CD4-positive, alpha-beta T cell treated with Interleukin-21 for 1 hour (primary cell): ENCODE measurements at places on chromosomes 2 and 18.

DNA sequence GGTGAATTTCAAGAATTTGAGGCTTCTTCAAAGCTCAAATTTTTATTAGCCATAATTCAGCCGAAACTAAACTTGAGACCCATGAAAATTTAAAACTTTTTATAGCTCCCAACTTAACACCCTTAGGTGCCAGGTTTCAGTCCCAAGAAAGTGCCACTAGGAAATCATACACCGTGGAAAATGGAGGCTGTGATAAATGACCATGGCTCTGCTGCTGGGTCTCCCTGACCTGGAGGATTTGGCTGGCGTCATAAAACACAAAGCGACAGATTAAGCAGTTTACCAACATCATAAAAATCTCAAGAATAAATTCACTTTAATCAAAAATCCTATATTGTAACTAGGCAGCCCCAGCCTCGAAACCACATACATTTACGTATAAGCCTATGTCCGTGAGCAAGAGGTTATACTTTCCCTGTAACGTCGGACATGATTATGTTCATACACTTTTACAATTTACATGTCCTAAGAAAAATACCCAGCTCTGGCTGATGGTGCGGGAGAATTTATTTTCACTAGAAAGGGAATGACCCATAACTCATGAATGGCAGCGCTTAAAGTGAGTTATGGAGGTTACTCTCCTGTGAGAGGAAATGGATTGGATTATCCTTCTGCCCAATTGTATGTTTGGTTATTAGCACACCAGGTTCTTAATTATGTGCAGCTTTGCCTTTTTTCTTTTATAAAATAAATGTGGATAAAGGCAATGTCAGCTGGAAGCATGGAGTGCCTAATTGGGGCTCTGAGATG lies 329.4 kb downstream of the AGPS start:
- no peak for DNase-seq

GRCh38 chr2:219423652-219424377 lies 5.6 kb downstream of the DES start:
- DNase-seq = no peak

DNA sequence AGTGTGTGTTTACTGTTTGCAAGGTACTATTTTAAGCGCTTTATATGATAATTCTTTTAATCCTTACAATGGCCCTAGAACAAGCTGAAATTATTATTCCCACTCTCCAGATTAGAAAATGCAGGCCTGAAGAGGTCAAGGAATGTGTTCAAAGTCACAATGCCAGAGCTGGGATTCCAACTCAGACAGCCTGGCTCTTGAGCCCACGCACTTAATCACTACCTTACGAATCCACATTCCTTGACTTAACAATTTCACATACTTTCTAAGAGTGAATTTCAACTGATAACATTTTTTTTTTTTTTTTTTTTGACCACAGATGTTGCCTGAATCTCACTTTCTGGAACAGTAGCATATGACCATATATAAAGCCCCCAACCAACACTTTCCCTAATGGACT lies 400.3 kb downstream of the NCKAP5 start:
- no peak for DNase-seq

DNA sequence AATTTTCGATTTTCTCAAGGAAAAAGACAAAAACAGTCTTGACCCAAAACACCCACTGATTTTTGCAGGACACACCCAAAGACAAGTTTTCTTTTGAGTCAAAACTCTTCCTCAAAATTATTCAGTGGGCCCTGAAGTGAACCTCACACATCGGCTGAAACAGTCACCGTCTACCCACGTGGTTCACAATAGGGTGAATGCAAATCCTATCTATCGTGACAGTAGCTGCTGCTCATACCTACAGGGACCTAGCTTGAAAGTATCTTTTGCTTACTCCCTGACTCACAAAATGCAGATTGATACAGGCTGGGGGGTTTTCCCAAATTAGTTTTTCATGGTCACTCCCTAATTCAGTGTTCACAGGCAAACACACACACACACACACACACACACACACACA lies 10.7 kb upstream of the CD226 start:
- peak; percentile 47 for DNase-seq

DNA sequence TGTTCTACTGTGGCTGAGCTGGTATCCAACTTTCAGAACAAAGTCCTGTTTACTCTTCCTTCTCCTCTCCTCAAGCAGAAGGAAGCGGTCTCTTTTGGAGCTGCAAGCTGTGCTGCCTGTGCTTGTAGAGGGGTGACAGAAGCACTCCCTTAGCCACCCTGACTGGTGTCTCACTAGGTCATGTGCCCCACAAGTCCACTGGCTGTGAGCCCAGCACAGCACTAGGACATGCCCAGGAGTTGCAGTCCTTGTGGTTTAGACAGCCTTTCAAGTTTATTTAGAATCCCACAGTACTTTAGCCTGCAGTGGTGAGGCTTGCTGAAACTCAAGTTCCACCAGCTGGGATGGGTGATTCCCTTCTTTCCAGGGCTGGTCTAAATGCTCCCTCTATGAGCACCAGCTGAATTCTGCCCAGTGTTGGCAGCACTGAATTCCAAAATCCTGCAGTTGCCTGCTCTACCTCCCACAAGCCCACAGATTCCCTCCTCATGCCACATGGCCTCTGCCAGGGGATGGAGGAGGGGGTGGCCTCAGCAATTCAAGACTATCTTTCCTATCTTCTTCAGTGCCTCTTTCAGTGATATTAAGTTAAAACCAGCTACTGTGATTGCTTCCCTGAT lies 61.2 kb downstream of the CCDC85A start:
- DNase-seq = no peak

- no peak for DNase-seq
Observed at GRCh38 chr2:189541591-189541990, 39.0 kb downstream of the SLC40A1 start.

GRCh38 chr2:212815453-212815852 lies 276.9 kb upstream of the ERBB4 start:
- DNase-seq = peak; percentile 6

DNA sequence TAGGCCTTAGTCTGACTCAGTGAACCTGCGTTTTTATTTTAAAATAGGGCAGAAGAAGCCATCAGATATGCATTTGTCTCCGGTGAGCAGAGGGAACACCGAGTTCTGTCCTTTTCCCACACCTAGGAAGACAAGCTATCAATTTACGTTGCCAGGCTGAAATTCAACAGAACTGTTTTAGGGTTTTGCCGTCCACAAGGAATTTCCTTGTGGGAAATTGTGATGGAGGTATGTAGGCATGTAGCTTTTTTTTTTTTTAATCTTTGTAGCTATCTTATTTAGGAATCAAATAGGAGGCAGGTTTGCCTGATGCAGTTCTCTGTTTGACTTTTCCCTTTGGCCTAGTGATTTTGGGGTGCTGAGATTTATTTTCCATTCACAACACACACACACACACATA lies 62.0 kb upstream of the ASAP2 start:
- DNase-seq = no peak

DNA sequence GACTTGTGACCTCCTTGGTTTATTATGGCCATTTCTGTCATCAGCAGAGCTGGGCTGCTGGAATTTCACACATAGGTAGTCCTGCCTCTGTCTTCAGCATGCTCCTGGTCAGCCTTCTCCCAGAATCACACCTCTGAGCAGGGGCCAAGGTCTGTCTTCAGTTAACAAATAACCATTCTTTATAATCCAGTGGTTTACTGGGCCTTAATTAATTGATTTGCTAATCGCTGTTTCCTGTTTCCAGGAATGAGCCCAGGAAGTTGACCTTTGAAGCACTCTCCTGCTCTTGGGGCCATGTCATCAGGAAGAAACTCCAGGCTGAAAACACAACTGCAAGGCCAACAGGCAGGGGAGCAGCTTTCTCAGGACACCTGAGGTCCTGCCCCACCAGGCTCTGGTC lies 278.5 kb downstream of the SRBD1 start:
- no peak for DNase-seq

DNA sequence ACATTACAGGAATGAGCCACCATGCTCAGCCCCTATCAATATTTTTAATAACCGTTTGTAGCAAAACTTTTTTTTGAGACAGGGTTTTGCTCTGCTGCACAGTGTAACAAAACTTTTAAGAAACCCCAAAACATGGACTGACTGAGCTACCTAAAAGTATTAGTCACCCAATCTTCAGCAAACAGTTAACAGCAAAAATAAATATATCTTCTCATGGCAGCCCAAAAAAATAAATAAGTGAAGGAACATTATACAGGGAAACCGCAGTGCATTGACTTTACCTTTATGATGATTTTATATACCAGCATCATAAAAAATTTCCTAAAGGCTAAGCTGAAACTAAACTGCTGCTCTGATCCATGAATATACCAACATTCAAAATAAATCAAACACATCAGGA lies 424.6 kb downstream of the METTL4 start:
- no peak for DNase-seq

- no peak for DNase-seq
Observed at GRCh38 chr2:178229927-178230326, 35.6 kb downstream of the OSBPL6 start.

DNA sequence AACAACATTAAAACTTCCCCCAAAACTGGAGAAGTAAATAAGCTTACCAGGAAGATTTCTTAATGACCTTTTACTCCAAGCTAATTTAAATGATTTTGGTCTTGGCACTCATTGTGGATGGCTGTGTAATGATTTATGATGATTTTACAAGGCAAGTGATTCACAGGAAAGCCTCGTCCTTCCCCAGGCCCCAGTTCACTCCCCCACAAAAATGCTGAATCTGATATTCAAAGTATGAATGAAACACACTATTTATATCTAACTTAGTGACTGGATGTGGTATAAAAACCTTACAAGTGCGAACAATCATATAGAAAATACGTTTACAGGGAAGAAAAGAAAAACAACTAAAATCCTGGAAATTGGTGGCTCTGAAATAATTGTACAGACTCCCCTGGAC lies 49.8 kb downstream of the ZNF516 start:
- DNase-seq = no peak

- DNase-seq = peak; percentile 24
Observed at GRCh38 chr18:79819968-79820351, 22.2 kb downstream of the KCNG2 start.

- DNase-seq = no peak
Observed at GRCh38 chr2:7974936-7975335, 706.9 kb upstream of the ID2 start.

DNA sequence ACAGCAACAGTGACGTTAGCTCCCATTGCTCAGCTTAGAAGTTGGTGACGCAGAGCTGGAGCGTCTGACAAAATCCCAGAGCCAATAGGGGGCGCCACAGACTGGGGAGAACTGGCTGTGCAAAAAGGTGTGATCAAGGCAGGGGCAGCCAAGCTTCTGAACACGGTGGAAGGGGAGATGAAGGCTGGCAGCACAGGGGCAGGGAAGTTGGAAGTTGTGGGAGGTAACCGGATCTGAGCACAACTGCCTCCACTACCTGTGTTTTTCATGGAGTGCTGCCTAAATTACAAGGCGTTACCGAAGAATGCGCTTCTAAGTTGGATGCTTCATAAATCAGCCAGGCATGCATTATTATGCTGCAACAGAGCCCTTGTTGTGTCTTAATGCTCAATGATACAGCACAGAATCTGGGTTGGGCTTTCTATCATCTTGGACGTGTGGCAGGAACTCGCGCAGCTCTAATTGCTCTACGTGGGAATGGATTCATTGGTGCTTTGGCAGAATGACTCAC lies 370.0 kb downstream of the SLC4A3 start:
- DNase-seq = no peak

GRCh38 chr2:191255271-191255670 lies 10.1 kb downstream of the MYO1B start:
- DNase-seq = no peak

- no peak for DNase-seq
Observed at GRCh38 chr2:163729636-163730273, 6.1 kb downstream of the FIGN start.

- DNase-seq = no peak
Observed at GRCh38 chr2:105804266-105804665, 59.6 kb downstream of the NCK2 start.

GRCh38 chr2:21317131-21317530 lies 193.4 kb downstream of the TDRD15 start:
- peak; percentile 17 for DNase-seq

- no peak for DNase-seq
Observed at GRCh38 chr2:161625996-161626395, 1.8 kb downstream of the SLC4A10 start.

GRCh38 chr18:48184118-48184517 lies 225.1 kb downstream of the ZBTB7C start:
- no peak for DNase-seq

- no peak for DNase-seq
Observed at GRCh38 chr2:158894078-158894477, 74.4 kb upstream of the TANC1 start.

GRCh38 chr2:46657042-46657504 lies 177.7 kb downstream of the TMEM247 start:
- peak; percentile 4 for DNase-seq

DNA sequence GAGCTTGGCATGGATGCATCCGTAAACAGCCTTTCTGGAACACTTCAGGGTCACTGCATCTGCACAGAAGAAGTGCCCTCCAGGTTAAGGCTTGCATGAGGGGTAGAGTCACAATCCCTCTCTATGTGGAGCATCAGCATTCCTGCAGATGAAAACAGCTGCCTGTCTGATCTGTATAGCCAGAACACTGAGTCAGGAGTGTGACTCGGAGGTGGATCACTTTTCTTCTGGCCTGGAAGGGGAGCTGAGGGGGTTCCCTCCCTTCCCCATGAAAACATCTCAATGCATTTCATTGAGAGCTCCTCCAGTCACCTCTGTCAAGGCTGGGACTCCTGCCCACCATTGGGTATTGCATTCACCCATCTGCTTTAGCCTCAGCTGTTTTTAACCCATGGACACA lies 72.5 kb upstream of the SERPINE2 start:
- DNase-seq = no peak

GRCh38 chr2:232900811-232901735 lies 31.0 kb downstream of the SNORC start:
- no peak for DNase-seq

GRCh38 chr2:132442278-132442677 lies 25.7 kb downstream of the GPR39 start:
- DNase-seq = no peak

GRCh38 chr2:60488291-60488690 lies 65.2 kb downstream of the BCL11A start:
- no peak for DNase-seq

- no peak for DNase-seq
Observed at GRCh38 chr18:52409727-52410126, 69.7 kb downstream of the DCC start.

- no peak for DNase-seq
Observed at GRCh38 chr2:64140665-64141200, 3.5 kb downstream of the PELI1 start.

GRCh38 chr2:134728163-134728562 lies 9.4 kb upstream of the TMEM163 start:
- no peak for DNase-seq

DNA sequence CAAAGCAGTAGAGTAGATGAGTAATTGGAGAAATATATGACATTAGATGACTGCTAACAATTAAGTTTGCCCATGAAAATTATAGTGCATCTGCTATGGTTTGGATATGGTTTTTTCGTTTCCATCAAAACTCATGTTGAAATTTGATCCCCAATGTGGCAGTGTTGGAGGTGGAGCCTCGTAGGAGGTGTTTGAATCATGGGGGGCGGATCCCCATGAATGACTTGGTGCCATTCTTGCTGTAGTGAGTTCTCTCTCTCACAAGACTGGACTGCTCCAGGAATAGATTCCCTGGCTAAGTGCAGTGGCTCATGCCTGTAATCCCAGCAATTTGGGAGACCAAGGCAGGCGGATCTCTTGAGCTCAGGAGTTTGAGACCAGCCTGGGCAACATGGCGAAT lies 9.7 kb upstream of the CUL3 start:
- DNase-seq = no peak
